T-helper 22 cell (primary cell): ENCODE measurements at places on chromosomes 16 and 17.

- DNase-seq = no peak
These were observed 558 bp upstream of the ZFHX3 start for GRCh38 chr16:73048292-73049080.

- DNase-seq = no peak
These were observed 20.8 kb upstream of the ZNF423 start for GRCh38 chr16:49876716-49877129.

GRCh38 chr16:10280262-10281170 lies 98.3 kb upstream of the GRIN2A start:
- no peak for DNase-seq

GRCh38 chr16:75653922-75654321 lies 6.3 kb downstream of the TERF2IP start:
- no peak for DNase-seq

DNA sequence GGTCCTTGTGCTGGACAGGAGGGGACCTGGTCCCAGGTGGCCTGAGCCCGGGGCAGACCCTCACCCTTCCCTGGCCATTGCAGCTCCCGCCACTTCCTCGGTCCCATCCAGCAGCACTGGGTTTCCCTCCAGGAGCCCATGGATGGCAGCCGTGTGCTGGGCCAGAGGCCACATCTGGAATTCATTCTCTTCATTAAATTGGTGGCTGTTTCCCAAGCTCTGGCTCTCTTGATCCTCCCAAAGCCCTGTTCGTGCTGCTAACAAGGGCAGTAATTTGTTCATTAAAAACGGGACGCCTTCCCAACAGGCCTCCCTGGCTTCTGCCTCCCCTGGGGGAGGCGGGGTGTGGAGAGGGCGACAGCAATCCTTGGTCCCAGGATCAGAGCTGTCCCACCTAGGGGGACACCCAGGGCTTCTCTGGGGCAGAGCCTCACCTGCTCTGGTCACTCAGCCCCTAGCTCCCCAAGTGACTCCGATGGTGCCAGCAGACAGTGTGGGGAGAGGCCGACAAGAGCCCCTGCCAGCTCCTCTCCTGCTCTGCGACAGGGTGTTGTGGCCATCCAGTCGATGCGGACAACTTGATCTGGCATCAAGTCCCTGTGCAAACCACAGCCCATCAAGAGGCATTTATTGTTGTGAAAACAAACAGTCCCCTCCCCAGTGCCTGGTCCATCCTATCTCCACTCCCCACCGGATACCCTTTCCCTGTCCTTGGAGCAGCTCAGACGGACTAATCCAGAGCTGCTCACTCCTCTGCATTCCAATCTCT lies 44.0 kb downstream of the SDK2 start:
- no peak for DNase-seq

DNA sequence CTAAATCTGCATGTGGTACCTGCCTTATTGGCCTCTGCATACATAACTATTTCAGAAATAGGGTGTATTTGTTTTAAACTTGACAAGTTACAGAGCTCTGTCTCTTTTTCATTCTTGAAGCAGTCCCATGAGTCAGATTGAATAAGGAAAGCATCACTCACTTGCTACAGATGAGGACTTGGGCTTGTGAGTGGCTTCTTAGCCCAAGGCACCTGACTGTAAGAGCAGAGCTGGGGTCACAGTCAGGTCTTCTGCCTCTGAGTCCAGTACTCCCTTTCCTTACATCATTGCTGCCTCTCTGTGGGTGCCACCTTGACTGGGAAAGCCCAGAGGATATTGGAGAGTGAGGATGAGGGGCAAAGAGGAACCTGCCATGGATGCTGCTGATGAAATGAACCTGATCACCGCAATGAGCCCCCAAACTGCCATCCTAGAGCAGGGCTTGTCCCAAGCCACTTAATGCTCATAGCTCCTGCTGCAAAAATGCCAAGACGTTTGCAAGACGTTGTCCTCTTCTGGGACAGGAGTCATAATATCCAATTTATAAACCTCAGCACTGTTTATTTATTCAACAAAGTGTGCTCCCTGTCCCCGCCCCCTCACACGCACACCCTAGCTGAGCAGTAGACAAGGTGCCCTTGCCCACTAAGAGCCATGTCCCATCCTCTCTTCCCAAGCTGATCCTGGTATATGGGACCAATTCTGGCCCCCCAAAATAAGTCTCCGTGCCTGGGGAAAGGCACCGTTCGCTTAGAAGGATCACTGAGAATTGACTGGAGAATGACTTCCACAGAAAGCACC lies 74.1 kb downstream of the CCDC182 start:
- no peak for DNase-seq

GRCh38 chr16:4365014-4365406 lies 6.6 kb upstream of the VASN start:
- no peak for DNase-seq
